ENCODE measurements at places on chromosomes 13 and 19.

DNA sequence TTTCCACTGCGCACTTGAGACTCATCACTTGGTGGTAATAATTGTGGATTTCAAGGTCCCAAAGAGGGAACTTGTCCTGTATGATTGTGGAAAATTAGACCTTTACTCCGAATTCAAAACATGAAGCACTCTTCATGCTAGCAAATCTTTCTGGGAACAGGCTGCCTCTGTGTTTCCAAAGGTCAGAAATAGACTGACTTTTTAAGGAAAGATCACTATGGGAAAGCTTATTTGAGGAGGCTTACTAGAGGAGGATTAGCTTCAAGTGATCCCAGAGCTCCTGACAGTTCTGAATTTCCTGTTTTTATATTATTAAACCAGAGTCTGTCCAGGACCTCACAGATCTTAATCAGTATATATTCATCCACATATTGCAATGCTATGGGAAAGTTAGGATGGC lies 5.5 kb downstream of the WDFY2 start:
- DNase-seq: no peak

DNA sequence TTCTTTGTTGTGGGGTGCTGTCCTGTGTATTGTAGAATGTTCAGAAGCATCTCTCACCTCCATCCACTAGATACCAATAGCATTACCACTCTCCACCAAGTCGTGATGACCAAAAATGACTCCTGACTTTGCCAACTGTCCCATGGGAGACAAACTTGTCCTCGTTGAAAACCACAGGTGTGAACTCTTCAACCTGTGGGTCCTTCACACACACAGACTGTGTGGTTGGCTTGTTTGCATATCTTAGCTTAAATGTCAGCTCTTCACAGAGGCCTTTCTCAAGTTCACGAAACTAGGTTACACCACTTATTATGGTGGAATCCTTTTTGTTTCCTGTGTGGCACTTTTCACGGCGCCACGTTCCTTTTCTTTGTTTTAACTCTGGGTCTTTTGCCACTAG lies 6.8 kb downstream of the GPC5 start:
- no peak for DNase-seq

DNA sequence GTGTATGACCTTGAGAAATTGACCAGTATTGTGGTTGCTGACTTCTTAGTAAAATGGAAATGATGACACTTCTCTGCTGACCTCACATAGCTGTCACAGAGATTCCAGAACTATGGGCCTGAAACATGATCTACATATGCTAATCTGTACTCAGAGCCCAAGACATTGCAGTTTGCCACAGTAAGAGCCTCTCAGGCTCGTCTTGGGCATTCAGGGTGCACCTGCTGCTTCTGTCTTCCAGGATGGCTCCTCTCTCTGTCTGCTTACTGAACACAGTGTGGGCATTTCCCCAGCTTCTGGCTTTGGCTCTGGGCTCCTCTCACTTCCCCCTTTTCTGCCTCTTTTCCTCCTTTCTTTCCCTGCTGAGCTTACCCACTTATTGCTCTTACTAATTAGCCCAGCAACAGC lies 22.3 kb upstream of the SLC46A3 start:
- no peak for DNase-seq

- DNase-seq: no peak
Measured at GRCh38 chr19:43597876-43598275, 1.5 kb downstream of the ZNF576 start.

- DNase-seq: no peak
Measured at GRCh38 chr13:48251611-48252081, 18.6 kb downstream of the ITM2B start.

- no peak for DNase-seq
Measured at GRCh38 chr13:113948034-113948742, 25.7 kb downstream of the C13orf46 start.

DNA sequence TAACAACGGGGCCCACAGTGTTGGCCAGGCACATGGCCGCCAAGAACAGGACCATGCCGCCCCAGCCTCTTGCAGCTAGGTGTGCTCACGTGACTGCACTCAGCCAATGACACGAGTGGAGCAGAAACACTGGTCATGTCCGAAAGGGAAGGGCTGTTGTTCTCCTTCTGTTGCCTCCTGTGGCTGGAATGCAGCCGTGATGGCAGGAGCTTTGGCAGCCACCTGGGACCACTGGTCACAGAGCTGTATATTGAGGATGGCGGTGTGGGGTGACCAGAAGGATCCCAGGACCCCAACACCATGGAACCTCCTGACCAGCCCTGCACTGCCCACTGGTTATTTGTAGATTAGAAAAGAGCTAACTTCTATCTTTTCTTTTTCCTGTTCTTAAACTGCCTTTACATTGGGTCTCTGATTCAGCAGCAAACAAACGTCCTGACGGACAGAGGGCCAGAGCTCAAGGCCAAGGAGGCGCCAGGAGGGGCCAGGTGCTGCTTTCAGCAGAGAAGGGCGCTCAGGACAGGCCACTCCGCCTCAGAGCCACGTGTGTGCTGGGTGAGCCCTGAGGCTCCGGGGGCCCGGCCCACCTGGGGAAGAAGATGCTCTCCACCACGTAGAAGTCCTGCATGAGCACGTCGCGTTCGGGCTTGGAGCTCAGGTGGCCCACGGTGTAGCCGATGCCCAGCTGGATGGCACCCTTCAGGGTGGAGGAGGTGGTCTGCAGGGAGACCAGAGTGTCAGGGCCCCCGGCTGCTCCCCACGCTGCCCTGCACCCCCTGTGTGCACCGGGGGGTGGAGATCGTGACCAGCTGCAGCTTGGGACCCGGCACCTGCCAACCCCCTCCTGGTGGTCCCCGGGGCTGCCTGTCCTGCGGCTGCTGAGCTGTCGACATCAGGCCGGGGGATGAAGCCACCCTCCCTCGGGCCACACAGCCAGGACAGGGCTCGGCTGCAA lies 35.0 kb upstream of the CACTIN start:
- DNase-seq: no peak

DNA sequence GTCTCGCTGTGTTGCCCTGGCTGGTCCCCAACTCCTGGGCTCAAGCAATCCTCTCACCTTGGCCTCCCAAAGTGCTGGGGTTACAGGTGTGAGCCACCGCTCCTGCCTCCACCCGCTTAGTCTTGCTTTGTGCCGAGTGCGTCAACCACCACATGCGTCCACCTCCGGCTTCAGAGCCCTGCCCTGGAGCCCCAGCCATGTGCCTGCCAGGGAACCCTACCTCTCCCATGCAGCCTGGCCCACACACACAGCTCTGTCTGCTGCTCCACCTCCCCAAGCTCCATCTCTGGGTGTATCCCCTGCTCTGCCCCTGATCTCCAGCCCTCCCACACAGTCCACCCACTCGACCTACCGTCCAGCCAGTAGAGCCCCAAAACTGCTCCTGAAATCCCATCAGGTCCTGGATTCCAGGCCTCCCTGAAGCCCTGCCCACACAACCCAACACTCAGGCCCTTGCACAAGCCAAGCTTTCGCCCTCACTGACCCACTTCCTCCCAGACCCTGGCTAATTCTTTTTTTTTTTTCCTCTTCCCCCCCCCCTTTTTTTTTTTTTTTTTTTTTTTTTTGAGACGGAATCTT lies 9.6 kb downstream of the CYP2F1 start:
- no peak for DNase-seq

DNA sequence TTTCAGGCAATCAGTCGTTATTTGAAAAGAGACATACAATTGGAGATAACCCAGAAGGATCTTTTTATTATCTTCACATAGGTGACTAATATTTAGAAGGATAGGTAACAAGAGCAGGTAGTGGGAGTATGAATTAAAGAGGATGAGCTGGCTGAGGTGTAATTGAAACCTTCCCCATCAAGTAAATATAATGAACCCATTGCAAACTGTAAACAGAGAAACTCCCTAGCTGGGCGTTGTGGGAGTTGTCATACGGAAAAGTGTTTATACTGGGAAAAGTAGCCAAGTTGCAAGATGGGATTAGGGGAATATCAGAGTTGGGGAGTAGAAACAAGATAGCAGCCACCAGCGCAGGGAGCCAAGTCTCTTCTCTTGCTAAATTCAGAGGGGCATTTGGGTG lies 448.4 kb downstream of the COG6 start:
- no peak for DNase-seq

- no peak for DNase-seq
Measured at GRCh38 chr13:111017755-111018459, 97.2 kb upstream of the ARHGEF7 start.
